Activated CD8-positive, alpha-beta memory T cell treated with anti-CD3 and anti-CD28 coated beads, Interleukin-2, amount 10 ng/mL, durations not matched to agents 7 days and 5 days (primary cell): ENCODE measurements at places on chromosomes 5 and 9.

GRCh38 chr5:10538103-10538788, 25.6 kb upstream of the ANKRD33B start:
- no peak for DNase-seq

GRCh38 chr5:79787448-79787847, 97.8 kb downstream of the CMYA5 start:
- no peak for DNase-seq

DNA sequence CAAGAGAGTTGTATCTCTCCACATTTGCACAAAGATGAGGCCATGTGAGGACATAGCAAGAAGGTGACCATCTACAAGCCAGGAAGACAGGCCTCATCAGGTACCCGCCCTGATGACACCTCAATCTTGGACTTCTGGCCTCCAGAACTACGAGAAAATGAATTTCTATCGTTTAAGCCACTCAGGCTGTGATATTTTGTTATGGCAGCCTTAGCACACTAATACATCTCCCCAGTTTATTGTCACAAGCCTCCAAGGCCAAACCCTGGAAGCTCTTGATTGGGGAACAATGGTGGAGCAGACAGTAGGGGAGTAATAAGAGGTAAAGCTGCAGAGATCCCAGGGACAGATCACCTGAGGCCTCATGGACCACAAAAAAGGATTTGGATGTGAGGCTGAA, 7.7 kb upstream of the P4HA2 start:
- no peak for DNase-seq

- no peak for DNase-seq
These were observed 40.9 kb upstream of the RXRA start for GRCh38 chr9:134285215-134285845.

DNA sequence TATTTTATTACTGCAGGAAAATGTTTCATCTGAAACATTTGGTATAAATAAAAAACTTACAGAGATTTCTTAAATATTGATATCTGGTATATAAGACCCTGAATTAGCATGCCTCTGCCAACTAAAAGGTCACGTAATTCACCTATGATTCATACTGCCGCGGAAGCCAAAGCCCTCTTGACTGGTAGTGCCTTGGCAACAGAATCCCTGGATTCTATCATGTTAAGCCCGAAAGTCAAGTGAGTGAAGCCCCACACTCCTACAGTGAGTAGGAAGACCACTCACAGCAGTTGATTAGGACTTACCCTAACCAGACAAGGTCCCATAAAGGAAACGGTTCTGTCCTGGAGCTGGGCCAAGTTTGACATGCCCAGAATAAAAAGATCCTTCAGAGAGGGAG, 175.6 kb upstream of the NREP start:
- DNase-seq, result no peak

DNA sequence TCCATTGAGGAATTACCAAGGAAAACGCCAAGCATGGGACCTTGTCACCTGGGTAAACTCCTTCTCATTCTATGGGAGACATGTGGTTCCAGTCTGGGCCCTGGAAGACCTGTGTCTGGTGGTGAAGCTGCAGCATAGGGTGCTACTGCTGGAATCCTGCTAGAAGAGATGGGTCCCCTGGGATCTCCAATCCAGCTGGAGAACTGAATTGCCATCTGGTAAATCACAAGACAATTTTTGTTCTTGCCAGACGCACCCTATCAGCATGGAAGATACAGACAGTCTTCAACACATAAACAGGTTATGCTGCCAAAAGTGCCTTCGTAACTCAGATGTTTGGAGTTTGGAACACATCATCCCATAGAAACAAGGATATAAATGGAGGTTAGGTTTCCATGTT, 424.0 kb upstream of the BRINP1 start:
- no peak for DNase-seq

- DNase-seq, result no peak
These were observed 53.9 kb upstream of the C9orf72 start for GRCh38 chr9:27627188-27627564.

DNA sequence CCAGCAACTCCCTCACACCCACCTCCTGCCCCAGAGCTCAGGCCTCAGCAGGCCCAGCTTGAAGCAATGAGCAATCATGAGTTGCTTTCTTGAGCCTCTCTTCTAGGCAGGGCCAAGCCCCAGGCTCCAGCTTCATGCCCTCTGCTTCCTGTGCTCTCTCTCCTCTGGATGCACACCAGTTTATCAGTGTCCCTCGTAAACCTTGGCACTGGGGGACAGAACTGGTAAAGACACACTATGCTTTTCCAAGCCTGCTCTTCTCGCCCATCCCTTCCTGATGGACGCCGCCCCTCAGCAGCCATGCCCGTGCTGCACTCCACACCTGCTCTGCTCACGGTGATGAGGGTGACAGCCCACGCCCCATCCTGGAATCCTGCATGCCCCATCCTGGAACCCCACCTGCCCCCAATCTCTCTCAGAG, 49.4 kb upstream of the ORM1 start:
- DNase-seq, result no peak

DNA sequence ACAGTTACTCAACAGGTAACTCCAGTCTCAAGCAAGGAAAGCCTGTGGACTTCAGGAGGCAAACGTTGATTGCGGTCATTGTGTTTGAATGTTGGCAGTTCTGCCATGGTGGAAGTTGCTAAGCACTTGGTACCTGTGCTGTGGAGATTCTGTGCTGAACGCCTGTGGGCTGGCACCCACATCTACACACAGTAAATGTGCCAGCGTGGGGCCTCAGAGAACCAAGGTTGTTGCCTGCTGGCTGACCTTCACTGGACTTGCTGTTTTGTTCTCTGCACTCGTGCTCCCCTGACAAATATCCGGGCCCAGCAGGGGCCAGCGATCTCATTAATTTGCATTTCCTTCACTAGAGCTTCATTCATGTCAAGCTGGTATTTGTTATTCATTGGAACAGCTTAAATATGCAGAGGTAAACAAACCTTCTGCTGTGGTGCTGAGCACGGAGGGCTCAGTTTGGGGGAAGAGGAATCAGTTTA, 141.8 kb downstream of the PRKACG start:
- DNase-seq, result no peak

GRCh38 chr5:17378346-17378997, 119.6 kb upstream of the TAF11L2 start:
- no peak for DNase-seq

GRCh38 chr5:56106837-56107236, 112.1 kb upstream of the IL6ST start:
- DNase-seq, result no peak

DNA sequence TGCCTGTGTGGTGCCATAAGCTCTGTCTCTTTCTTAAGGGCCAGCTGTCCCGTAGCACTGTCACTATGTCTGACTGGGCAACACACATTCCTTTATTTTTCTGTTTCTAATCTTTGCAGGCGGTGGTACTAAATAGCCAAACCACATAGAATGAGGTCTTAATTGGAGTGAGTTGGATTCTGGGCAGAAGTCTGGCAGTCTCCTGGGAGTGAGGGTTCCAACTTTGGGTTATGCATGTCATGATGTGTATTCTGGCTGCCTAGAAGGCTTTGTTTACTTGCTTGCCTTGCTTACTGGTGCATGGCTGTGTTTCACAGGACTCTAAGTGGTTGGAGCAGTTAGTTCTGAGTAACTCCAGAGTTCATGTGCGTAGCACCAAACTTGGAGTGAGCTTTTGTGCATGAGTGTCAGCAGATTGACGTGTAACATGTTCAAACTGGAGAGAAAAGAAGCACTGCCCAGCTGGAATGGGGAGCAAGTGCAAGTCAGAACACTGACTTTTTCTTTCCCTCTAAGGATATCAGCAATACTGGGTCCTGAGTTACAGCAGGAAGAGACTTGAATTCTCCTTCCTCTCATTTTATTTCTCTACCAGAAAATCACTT, 185.8 kb downstream of the PCSK1 start:
- no peak for DNase-seq

DNA sequence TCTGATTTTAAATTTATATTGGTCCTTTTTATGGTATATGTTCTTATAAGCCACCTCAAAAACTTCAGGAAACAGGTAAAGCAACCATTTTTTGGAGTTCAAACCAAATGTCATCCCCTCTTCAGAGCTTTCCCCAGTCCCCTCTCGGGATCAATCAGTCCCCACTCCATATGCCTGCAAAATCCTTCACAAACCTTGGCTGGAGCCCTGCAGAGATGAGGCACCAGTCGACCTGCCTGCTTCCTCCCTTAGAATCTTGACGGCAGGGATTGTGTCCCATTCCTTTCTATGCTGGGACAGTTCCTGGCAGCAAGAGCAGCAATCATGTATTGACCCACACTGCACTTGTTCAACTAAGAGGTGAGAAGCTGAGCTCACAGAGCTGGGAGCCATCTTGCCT, 22.6 kb downstream of the B4GALT1 start:
- no peak for DNase-seq

DNA sequence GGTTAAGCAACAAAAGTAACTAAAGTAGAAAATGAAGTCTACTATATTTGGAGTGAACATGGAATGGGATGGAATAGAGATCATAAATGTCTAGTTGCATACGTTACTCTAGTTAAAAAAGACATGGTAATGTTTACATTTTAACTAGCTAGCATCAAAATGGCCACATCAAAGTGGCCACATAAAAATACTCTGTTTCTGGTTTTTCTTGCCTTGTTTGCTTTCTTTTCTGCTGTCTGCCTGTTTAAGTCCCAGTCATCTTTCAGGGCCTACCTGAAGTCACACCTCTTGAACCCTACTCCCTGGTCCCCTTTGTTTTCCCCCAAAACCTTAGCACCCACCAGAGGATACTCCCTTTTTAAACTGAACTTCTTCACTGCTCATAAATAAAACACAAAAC, 6.4 kb upstream of the KIF2A start:
- DNase-seq, result no peak

DNA sequence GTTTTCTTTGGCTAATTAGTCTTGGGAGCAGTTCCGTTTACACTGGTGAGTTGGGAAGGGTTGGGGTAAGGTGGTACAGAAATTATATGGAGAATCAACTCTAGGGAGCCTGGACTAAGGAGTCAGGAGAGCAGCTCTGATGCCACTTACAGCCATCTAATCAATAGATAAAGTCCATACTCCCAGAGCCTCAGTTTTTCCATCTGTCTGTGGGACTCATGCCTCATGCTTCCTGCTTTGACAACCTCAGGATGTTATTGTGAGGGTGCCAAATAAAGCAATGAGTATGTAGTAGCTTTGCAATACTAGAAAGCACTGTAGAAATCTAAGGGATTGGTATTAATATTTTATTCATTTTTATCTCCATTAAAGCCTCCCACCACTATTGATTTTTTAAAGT, 105.0 kb downstream of the GALNT10 start:
- no peak for DNase-seq

DNA sequence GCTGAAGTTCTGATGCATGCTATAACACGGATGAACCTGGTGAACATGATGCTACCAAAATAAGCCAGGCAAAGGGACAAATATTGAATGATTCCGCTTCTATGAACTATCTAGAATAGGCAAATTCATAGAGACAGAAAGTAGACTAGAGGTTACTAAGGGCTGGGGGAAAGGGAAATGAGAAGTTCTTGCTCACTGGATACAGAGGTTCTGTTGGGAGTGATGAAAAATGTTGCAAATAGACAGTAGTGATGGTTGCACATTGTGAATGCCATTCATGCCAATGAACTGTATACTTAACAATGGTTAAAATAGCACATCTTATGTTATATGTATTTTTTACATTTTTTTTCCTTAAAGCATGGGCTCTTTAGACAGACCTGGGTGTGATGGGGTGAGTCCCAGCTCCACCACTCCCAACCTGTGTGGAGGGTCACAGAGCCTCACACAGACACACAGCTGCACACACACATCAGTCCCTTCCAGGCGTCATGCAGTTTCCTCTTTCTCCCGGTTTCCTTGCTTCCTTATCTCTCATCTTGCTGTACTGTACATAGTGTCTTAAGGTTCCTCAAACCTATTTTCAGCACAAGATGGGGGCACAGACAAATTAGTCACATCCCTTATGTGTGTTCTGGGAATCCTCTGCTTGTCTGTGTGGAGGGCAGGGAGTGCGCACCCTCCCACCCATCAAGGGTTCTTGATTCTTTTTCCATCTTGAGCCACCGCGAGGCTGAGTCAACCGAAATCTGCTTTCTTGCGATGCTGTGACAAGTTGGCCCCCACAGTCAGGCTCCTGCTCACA, 192.9 kb downstream of the CRB2 start:
- DNase-seq, result no peak

GRCh38 chr9:117030254-117030768, 343.2 kb downstream of the TRIM32 start:
- no peak for DNase-seq

DNA sequence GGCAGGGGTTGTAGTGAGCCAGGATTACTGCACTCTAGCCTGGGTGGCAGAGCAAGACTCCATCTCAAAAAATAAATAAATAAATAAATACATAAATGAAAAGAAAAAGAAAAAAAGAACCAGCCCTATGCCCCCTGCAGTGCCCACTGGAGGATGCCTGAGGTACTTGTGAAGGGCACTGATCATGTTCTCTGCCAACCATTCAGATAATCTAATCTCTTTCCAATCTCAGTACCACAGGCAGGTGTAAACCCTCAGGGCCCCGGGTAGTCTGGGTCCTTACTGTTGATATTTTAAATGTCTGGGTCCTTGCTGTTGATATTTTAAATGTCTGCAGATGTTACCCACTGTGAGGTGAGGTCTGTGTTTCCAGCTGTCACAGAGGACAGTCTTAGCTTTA, 321.8 kb upstream of the ADCY2 start:
- no peak for DNase-seq

DNA sequence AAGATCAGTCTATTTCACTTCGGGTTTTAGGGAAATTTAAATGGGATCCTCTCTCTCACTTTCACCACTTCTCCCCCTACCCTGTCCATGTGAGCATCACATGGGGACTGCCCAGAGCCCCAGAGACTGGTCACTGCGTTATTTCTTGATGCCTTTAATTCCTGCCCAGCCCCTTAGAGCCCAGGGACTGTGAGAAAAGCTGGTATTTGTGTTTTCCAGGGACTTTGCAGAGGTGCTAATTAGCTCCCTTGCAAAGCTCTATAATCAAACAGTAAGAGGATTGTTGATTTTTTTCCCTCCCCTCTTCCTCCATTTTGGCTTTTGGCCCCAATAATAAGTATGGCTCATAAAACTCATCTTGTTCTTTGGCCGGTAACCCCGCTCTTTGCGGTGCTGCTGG, 35.6 kb downstream of the NTRK2 start:
- DNase-seq, result no peak

DNA sequence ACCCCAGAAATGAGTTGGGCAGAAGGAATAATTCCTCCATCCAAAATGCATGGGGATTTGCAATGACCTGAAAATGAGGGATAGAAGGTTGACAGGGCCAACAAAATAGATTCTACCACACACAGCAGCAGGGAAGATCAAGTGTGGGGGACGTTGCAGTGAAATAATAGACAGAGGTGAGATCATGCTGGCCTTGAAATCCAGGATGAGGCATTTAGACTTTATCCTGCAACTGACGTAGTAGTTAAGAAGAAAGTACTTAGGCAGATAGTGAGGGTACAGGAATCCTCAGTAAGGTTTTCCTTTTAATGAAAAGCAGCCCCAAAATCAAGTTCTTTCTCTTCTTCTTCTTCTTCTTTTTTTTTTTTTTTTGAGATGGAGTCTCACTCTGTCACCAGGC, 31.6 kb upstream of the TGFBR1 start:
- no peak for DNase-seq

DNA sequence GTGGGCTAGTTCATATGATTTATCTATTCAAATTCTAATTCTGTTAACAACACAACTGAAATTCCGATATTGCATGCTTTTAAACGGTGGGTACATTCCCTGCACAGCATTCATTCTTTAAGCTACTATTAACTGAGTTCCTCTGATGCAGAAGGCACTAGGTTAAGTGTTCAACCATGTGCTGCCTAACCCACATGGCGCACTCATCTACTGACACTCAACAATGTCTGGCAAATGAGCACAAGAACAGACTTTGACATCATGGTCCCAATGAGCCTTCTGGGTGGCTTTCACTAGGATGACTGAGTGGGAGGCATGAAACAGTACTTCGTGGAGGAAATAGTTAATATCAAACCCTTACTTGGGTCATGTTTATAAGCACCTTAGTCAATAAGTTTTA, 10.2 kb downstream of the NREP start:
- no peak for DNase-seq
